HL-60 (cell line): ENCODE measurements at places on chromosomes 1 and 21.

- DNase-seq = no peak
Measured at GRCh38 chr1:238191170-238191569, 300.4 kb upstream of the ZP4 start.

- DNase-seq = no peak
Measured at GRCh38 chr1:48858200-48858920, 81.7 kb upstream of the BEND5 start.

- DNase-seq = no peak
Measured at GRCh38 chr1:64060611-64061302, 142.7 kb upstream of the UBE2U start.

- no peak for DNase-seq
Measured at GRCh38 chr1:184428604-184429003, 41.8 kb downstream of the C1orf21 start.

DNA sequence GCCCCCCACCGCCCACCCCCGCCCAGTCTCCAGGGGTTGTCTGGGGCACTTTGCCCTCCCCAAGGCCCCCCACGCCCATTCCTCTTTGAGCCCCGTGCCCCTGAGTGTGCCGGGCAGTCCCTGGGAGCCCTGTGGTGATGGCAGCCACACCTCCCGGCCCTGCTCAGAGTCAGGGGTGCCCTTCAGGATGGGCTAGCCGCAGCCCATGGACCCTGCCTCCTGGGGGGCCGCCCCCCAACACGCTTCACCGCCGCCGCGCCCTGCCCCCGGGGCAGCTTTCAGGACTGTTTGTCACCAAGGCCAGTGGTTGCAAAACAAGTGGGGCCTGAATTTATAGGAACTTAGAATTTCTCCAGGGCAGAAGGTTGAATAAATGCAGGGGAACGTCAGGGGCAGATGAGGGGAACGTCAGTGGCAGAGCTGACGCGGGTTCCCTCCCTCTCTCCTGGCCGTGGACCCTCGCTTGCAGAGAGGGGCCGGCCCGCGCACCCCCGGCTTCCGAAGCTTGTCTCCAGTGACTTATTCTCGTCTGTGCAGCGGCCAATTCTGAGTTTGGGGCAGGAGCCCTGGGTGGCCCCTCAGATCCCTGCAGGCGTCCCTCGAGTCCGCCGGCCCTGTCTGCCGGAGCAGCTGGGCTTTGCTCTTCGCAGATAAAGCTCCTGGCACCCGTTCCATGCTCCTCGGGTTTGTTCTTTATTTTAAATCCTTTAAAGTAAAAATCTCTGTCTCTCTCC lies 41.2 kb upstream of the ADARB1 start:
- DNase-seq = no peak

- DNase-seq = no peak
Measured at GRCh38 chr21:18147678-18148077, 97.0 kb upstream of the CHODL start.

DNA sequence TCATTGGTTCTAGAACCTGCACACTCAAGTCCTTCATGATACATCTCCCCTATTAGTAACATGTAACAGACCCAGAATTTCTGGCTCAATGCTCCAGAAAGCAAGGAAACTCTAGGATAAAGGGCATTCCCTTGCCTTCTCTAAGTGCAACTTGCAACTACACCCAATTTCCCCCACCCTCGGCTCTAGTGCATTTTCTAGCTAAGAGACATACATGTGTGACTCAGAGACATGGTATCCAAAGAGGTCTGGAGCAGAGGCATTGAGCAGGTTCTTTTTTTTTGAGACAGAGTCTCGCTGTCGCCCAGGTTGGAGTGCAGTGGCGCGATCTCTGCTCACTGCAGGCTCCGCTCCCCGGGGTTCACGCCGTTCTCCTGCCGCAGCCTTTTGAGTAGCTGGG lies 132.9 kb downstream of the ZC3H11B start:
- DNase-seq = no peak

DNA sequence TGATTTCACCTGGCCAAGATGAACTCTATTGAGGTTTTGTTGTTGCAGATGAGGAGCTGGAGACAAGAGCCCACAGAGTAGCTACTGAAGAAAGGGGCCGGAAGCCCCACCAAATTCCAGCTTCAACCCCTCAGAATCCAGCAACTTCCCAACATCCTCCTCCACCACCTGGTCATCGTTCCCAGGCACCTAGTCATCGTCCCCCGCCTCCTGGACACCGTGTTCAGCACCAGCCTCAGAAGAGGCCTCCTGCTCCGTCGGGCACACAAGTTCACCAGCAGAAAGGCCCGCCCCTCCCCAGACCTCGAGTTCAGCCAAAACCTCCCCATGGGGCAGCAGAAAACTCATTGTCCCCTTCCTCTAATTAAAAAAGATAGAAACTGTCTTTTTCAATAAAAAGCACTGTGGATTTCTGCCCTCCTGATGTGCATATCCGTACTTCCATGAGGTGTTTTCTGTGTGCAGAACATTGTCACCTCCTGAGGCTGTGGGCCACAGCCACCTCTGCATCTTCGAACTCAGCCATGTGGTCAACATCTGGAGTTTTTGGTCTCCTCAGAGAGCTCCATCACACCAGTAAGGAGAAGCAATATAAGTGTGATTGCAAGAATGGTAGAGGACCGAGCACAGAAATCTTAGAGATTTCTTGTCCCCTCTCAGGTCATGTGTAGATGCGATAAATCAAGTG lies 14.3 kb downstream of the CD2 start:
- DNase-seq = no peak

GRCh38 chr1:150281221-150281757 lies 1.1 kb upstream of the CIART start:
- no peak for DNase-seq

DNA sequence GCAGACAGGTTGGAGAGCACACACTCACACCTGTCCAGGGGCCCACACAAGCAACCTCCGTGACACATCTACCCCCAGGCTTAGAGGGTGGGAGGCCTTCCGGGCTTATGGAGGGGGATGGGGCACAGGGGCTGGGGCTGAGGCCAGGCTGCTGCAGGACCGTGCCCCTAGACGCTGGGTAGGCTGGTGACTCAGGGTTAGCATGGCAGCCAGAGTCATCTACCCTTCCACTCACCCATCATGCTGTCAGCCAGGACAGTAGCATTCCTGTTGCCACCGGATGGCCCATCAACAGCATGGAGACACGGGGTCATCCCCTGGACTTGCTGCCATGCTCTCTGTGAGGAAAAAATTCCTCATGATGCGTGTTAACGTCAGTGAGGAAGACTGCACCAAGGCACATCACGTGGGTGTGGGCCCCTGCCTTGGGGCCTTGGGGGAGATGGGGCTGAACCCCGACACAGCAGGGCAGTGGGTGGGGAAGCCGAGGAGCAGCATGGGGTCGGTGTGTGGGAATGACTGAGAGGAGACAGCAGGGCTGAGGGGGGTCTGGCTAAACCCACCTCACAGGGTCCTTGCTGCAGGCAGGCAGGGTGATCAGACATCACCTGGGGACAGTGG lies 52.8 kb downstream of the WNT9A start:
- no peak for DNase-seq

DNA sequence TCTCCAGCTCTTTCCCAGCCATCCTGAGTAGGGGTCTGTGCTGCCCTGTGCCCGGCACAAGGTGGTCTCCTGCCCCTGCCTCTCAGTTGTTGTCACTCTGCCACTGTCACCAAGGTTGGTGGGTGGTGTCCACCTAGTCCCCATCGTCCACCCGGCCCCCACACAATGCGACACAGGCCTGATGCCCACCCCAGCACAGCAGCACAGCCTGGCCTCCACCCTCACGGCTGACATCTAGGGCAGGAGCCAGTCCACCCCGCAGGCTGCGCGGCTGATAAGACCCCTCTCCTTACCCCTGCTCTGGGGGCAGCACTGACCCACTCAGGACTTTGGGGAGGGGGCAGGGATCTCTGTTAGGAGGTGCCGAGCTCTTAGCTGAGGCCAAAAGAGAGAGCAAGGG lies 198.3 kb downstream of the LIPI start:
- DNase-seq = no peak

DNA sequence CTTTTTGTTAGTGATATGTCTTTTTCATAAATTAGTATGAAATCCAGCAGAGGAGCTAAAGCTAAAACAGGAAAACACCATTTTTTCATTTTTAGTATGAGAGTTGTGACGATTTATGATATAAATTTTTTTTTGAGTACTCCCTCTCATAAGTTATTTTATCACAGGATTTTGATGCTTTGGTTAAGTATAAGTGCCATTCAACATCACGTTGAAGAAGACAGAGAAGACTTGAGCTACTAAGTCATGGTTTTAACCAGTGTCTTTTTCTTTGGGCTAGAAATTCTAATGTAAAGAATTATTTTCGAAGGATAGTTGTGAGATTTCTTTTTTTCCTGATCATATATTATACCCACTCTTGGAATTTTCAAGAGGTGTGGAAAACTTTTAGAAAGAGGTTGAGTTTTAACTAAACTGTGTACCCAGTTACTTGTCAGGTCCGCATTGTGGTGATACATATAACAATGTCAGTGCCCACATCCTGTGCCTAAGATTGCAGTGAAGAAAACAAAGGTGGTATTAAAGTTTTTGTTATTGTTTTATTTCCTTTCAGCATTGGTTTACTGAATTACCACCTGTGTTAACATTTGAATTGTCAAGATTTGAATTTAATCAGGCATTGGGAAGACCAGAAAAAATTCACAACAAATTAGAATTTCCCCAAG lies 93.8 kb downstream of the USP25 start:
- no peak for DNase-seq

GRCh38 chr1:25917996-25918395 lies 11.8 kb upstream of the STMN1 start:
- DNase-seq = no peak

DNA sequence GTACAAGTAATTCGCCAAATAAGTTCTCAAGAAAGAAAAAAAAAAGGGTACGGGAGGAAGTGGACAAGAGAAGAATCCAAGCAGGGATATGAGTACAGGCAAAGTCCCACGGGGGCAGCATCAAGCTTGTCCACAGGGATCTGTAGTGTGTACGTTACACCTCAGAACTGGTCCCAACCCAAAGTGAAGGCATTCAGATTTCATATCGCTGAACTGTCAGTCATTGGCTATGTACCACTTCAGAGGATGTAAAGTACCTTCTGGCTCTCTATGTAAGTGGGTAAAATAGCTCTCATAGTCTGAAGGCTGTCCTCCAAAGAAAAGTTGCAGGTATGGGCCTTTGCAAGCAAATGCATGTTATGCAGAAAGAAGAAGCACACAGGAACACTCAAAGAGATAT lies 8.1 kb upstream of the CLCA4 start:
- no peak for DNase-seq

- no peak for DNase-seq
Measured at GRCh38 chr1:154729031-154729442, 121.1 kb upstream of the ADAR start.

DNA sequence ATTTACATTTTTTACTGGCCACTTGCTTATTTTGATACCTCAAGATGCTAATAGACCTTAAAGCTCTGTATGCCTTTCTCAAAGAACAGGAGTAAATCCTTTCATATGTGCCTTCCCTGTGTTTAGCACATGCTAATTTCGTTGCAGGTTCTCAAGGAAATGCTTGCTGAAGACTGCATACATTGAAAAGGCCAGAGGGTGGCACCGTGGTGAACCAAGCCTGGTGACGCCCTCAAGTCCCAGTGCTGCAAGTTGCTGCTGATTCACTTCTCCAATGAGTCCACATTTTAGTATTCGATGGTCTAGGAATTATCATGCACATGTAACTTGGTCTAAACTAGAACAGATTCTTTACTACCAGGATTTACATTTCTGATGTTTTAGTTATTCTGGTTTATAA lies 94.1 kb downstream of the CLDN17 start:
- peak; percentile 30 for DNase-seq

DNA sequence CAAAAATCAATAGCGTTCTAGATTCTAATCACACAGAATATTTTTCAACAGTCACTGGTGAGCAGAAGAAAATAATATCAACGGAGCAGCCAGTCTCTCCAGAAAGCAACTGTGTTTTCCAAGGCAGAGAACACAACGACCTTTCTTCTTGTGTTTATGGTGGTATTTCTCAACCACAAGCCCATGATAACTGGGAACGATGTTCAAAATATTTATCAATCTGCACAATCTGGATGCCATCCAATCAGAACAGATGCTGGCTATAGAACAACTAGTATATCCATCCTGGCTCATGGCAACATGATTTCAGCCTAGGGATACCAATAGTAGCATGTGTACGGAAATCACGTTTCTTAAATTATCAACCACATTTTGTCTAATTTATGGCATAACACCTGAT lies 162.7 kb upstream of the RUNX1 start:
- no peak for DNase-seq

- no peak for DNase-seq
Measured at GRCh38 chr1:27689423-27690173, 17.6 kb upstream of the IFI6 start.

GRCh38 chr21:14900611-14901010 lies 164.2 kb downstream of the NRIP1 start:
- no peak for DNase-seq

DNA sequence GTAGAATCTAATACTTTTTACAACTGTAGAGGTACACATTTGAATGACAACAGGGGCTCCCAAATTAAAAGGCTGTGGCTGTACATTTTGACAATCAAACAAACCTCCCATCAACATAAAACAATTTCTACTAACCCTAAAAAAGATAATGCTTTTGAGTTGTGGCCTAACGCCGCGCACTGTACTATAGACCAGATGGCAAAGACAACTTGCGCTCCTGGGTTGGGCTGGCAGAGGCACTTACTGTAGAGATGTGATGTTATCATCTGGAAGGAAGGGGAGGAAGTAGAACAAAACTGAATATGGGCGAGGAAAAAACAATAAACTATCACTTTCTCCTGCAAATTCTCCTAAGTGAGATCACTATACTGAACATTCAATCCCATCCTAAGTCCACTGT lies 26.1 kb downstream of the SPRTN start:
- no peak for DNase-seq

DNA sequence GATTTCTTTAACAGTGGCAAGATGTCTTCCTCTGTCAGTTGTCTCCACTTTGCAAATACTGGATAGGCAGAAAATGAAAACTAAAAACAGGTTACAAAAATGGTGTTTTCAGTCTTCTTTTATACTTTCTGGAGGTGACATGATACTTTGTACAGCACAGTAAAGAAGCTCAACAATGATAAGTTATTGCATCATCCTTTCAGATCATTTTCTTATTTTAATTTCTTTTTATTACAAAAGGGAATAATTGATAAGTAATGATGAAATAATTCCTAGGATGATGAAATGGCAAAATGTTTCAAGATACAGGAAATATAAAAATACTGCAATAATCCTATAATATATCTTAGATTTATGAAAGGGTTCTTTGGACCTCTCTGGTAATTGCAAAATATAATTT lies 16.5 kb downstream of the GORAB start:
- DNase-seq = no peak
